ENCODE measurements at places on chromosomes 6 and 20. TPM values are rescaled to one million over a fixed set of nuclear protein-coding genes. Genes with fewer than 3 reads are reported as not detected.
A peak's percentile ranks its signal among the peaks of the same experiment; 100 is the strongest.

DNA sequence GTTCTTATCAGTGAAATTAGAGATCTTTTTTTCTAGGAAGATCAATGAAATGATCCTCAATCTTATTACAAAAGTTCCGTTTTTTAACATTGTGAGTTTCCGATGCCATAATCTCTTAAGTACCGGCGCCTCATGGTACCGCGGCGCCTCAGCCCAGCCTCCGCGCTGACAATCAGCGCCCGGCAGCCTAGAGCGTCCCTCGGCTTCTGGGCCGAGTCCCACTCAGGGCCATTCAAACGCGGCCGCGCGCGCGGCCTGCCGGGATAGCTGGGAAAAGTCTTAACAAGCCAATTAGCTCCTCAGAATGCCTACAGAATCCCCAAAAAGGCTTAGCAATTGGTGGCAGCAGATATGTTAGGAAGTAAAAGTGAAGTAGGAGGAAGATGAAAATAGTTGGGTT, 204.8 kb downstream of the ADGB start:
- DNase-seq: no peak

- DNase-seq: no peak
Observed at GRCh38 chr6:154594496-154595198, 84.2 kb upstream of the CNKSR3 start.

DNA sequence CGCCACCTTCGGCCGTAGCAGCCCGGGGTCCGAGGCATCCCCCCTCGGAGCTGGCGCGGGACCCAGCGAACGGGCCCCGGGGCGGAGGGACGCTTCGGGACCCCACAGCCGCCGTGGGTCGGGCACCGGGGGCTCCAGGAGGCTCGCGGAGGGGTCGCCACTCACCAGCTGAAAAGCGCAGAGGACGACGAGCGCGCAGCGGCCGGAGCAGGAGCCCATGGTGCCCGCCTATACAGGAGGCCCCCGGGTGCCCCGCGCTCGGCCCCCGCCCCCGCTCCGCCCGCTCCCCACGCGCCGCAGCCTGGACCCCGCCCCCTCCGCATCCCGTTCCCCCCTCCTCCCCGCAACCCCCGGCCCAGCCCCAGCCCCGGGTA, at the start of gene NKAIN4:
Gene NKAIN4, minus strand, starts transcription at position 232 of the 374 bp plus-strand sequence. Its CDS starts 13 bp downstream, at position 219.
- no peak for DNase-seq

- DNase-seq: peak; percentile 64
Observed at GRCh38 chr20:43220612-43221011, 30.9 kb upstream of the PTPRT start.

Gene SLC13A3
- total RNA-seq: 0.26 TPM

Gene TRIM40
- not detected for total RNA-seq

Gene ZNF165
- 2.1 TPM for total RNA-seq

Gene KIF25
- not detected for total RNA-seq

All from Caki2 (cell line).